Cardiac septum (tissue), 1 donor: ENCODE measurements at places on chromosomes 3 and 15. TPM values are rescaled to one million over a fixed set of nuclear protein-coding genes. Genes with fewer than 3 reads are reported as not detected.

DNA sequence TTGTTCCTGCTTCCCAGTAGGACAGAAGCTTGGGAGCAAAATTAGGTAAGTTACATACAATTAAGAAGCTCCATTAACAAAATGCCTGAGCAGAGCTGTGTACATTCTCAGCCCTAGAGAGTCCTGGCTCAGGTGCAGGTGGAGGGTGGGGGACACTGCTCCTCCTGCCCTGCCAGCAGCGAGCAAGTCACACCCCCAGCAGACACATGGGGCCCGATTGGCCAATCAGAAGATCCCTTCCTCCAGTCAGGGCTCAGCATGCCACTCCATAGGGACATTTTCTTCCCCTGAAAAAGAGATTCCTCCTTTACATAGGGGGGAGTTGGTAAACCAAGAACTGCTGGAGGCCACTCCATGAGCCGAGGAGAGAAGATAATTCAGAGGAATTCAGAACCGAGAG is 62.1 kb downstream of the PLXNA1 start:
- no peak for DNase-seq

GRCh38 chr3:150806185-150806835 is 43.3 kb upstream of the SIAH2 start:
- DNase-seq = no peak

The PLA2G4E gene
- total RNA-seq = 0.08 TPM

The TBL1XR1 gene
- 164 TPM for total RNA-seq

The EPHB1 gene
- total RNA-seq = 1.1 TPM

DNA sequence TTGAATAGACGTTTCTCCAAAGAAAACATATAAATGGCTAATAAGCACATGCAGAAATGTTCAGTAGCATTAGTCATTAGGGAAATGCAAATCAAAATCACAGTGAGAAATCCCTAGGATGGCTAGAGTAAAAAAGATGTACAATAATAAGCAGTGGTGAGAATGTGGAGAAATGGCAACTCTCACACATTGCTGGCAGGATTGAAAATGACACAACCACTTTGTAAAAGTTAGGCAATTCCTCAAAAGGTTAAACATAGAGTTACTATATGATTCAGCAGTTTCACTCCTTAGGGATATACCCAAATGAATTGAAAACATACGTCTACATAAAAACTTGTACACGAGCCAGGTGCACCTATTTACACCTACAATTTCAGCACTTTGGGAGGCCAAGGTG is 108.7 kb downstream of the ITPR1 start:
- no peak for DNase-seq

- DNase-seq = no peak
Measured at GRCh38 chr3:55226696-55227095, 260.4 kb downstream of the WNT5A start.

DNA sequence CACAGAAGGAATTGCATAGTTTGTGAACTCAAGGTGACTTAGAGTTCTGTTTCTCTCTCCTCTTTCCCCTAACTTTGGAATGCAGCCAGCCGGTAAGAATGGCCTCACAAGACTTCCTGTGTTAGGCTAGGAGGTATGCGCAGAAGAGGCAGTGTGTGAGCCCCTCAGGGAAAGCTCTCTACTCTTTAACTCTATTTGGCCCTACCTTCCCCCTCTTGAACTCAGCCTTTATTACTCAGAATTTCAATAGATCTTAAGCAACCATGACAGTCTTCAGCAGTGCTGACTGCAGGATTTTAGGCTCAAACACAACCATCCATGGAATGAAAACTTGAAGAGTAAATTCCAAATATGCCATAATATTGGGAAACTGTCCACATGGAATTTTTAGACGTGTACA is 209.5 kb downstream of the DTWD1 start:
- no peak for DNase-seq
